NCI-H524 treated with DMSO at 0.1 percent for 48 hours (cell line): ENCODE measurements at places on chromosomes 3 and 15.

DNA sequence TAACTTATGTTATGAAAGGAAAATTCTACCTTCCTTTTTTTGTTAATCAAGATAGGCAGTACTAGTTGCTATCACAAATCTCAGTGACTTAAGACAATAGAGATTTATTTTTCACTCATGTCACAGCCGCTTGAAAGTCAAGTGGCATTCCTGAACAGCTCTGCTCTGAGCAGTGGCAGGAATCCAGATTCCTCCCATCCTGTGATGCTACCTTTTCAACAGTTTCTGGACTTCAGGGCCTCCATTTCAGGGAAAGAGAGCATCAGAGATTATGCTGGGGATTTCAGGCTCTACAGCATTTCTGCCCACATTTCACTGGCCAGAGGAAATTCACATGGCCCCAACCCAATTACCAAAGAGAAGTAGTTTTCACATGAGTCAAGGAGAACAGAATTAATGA is 83.4 kb downstream of the IL1RAP start:
- no peak for DNase-seq

DNA sequence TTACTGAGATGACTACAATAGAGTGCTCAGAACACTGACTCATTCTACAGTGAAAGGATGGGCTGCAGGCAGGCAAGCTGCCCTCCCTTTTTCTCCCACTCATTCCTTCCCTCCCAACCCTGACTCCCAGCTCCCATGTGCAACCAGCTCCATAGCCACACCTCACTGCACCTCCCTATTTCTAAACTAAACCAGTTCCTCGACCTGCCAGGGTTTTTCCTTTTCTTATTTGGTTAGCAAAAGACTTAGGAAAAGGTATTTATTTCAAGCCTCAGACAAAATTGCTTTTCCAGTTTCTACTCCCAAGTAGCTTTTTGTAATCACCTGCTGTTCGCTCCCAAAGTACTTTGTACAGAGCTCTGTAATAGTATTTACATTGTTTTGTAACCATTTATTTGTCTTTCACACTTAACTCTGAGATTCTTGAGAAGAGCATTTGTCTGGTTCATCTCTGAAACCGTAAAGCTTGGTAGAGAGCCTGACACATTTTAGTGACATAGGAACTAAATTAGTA is 2.2 kb downstream of the AADAC start:
- DNase-seq = no peak

GRCh38 chr15:73530649-73531048 is 87.7 kb downstream of the REC114 start:
- no peak for DNase-seq

DNA sequence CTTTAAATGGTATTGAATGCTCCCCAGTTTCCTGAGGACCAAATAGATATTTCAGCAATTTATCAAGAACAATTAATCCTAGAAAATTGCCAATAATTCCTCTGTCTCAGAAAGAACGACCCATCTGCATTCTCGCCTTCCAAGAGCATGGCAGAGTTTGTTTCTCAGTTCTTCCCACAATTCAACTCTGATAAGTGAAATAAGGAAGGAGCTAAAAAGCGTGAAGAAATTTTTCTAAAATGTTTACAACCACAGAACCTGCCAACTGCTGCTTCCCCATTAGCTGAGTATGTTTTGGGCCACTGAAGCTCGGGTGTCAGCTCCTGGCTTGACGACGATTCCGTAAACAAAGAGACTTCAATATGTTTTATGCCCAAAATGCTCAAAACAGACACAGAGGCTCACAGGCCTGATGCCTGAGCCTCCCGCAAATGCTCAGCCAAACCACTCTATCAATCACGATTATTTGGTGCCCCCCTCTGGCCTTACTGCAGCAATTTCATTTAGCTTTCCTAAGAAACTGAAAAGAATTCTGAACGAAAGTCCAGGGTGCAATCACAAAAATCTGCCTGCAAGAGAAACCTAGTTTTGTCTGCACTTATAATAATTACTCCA is 259.2 kb upstream of the CCDC54 start:
- peak; percentile 28 for DNase-seq

GRCh38 chr3:30512576-30512975 is 93.8 kb upstream of the TGFBR2 start:
- no peak for DNase-seq

- peak; percentile 6 for DNase-seq
Observed at GRCh38 chr3:130699765-130700164, 46.9 kb downstream of the PIK3R4 start.

DNA sequence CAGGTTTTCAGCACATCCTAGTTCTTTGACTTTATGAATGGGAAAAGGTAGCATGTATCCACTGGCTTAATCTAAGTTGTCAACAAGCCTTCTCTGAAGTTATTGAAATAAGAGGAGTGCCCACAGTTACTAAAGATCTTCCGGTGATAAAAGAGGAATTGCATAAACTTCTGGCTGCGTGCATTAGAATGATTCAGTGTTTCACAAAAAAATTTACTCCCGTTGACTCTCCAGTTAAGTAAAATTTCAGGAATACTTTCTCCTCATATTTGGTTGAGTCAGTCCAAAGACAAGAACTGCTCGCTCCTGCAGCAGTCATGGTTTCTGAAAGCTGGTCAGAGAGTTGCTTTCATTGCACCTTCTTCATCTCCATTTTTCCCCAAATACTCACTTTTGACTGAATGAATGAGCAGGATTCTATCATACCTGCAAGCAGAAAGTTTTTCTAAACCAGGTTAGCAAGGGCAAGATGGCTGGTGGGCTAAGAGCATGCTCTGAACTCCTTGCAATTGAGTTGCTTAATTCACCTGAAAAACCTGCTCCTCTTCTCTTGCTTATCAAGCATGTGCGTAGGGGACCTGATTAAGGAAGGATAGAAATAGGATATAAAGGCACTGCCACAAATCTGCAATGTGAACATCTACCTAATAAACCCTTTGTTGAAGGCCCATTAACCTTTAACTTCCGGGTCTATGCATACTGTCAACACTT is 64.2 kb upstream of the TIMP4 start:
- no peak for DNase-seq

DNA sequence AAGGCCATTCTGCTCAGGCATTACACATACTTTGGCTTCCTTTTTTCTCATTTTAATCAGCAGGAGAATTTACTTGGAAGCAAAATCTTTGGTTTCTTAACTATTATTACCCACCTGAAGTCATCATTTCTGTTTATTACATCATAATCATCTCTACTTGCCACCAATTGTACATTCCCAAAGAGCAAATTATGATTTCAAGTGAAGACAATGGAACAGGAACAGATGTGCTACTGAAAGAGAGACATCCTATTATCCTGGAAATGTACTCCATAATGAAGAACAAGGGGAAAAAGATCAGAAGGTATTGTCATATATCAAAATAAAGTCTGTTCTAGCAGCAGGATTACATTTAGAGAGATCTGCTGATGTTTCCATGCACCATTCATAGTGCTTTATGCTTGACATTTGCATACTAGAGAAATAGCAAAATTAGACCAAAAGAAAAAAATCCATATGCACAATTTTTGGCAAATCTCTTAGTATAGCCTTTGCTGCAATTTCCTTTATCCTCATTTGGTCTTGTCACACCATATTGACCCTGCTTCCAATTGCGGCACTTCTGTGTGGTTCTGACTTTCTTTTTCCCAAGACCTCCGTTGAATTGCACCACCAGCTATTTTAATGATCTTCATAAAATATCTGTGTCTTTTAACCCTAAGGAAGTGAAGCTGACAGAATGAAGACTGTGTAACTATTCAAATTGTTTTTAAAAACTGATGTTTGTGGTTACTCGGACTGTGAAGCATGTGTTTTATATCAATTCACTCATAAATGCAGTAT is 683.8 kb downstream of the ZNF385D start:
- no peak for DNase-seq

- DNase-seq = no peak
Observed at GRCh38 chr3:195247086-195247862, 23.7 kb downstream of the XXYLT1 start.

DNA sequence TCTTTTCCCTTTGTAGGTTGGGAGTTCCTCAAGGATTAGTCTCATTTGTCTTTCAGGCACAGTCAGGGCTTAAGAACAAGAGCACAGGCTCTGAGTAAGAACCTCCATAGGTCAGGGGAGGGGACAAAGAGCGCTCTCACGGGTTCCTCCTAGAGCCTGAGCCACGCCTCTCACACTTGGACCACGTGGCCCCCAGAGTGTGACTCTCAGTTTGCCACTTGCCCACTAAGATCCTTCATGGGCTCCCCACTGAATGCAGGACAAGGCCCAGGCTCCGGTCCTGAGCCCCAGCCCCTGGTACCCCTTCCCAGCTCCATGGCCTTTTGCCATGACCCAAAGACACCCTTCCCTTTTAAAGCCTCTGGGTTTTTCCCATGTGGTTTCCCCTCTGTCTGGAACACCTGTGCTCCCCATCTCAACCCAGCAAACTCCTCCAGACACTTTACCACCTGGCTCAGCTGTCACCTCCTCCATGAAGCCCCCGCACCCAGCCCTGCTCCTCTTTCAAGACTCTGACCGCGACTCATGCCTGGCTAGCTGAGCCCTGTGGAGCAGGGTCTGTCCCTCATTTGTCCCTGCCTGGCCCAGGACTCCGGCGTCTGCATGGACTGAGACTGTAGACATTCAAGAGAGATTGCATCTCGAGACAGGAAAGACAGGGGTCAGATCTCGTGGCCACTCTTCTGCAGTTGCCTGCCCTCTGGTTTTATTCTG is 32.7 kb downstream of the IQSEC1 start:
- no peak for DNase-seq

- DNase-seq = peak; percentile 74
Observed at GRCh38 chr15:92570391-92570790, 85.2 kb downstream of the FAM174B start.

- no peak for DNase-seq
Observed at GRCh38 chr3:188220097-188220788, 66.3 kb downstream of the LPP start.

- DNase-seq = no peak
Observed at GRCh38 chr15:75867449-75867848, 24.2 kb downstream of the UBE2Q2 start.

GRCh38 chr3:37718632-37719031 is 143.0 kb upstream of the CTDSPL start:
- DNase-seq = no peak

DNA sequence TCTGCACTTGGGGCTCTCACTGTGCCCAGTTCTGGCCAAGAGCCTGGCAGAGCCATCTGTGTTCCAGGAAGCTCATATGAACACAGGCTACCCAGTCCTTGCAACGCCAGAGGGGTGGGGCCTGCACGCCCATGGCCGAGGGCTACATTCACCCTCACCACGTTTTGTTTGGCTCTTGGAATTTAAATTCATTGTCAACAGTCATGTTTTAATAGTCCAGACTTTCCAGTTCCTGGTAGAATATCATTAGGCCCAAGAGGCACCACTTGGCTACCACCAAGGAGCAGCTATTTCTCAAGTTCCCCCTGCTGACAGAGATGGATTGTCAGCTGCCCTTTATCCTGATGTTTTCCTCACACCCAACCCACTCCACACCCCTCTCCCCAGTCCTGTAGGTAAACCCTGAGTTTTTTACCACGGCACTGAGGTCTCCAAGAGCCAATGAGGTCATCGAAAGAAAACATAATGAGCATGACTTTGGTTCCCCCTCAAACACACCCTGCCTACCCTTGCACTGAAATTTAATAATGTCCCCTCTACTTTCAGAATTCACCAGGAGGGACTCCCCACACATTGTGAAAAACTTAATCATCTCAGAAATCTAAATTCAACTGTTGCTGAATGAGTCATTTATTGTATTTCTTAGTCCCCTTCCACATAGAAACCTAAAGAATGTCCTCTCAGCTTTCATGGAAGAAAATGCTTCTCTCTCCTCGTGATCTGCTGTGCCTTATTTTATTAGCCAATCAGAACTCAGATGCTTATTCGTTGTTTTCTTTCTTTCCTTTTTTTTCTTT is 125.1 kb downstream of the SHQ1 start:
- no peak for DNase-seq

- no peak for DNase-seq
Observed at GRCh38 chr3:176587089-176587488, 610.2 kb downstream of the TBL1XR1 start.

DNA sequence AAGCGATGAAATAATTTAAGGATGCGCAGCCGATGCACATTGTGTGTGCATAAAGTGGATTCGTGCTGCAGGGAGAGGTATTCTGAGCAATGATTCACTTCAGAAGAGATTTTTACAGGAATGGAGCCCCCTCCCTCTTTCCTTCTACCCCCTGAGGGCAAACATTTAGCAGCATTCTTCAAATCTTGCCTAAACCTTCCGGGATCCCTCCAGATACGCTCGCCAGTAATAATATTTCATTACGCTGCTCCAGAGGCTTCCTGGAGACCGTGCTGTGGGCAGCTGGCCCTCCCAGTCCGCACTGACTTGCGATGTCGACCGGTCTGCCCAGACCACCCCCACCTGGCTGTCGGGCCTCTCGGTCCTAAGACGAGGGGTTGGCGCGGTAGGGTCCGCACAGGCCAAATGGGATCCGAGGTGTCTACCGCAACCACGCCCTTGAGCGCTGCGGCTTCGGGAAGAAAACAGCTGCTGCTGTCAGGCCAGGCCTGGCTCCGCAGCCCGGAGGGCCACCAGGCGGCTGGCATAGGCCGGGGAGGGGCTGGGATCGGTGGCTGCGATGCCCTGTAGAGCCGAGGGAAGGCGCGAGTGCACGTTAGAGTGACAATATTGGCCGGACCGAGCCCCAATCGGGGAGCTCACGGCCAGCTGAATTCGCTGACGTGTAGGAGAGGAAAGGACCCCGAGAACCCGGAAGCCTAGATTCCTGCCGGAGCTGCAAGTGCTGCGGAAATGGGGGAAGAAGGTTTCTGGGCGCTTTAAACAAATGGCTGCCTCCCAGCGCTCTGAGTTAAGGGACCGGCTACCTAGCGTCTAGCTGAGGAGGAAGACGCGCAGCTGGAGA is 14.3 kb downstream of the ZIC4 start:
- peak; percentile 86 for DNase-seq

DNA sequence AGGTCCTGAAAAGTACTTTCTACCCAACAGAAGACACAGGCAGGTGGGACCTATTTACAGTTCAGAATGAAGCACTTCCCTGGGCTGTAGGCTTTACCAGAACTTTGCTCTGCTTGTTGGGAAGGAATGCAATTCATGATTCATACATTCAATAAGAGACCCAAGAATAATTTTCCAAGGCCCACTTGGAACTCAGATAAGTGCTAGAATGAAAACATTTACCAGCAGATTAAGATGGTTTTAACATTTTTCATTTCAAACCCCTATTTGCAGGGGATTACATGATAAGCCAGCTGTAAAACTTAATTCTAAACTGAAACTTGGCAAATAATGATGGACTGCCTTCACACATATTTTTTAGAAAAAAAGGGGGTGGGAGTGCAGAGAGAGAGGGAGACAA is 417.2 kb downstream of the ERC2 start:
- DNase-seq = no peak

GRCh38 chr15:63188247-63188925 is 1.0 kb upstream of the RAB8B start:
- DNase-seq = no peak

DNA sequence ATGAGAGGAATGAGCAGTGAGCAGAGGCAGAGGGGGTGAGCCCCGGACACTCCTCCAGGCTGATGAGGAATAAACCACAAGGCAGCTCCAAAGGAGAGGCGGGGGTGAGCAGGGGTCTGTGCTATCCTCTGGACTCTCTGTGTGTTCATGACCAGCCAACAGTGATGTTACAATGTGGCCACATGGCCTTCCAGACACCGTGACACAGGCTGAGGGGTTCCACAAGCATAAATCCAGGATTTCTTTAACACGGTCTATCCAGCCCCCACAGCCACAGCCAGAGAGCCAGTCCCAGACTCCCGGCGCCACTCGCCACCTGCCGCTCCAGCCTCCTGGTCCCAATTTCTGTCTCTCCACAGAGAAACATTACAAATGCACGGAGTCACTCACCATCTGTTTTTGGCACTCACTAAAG is 24.4 kb downstream of the XXYLT1 start:
- DNase-seq = peak; percentile 87
